ENCODE measurements at places on chromosomes 7 and 10. TPM values are rescaled to one million over a fixed set of nuclear protein-coding genes. Genes with fewer than 3 reads are reported as not detected.

FEZF1 gene
- total RNA-seq, result not detected

TRIL gene
- total RNA-seq, result 2.3 TPM

GRCh38 chr7:141891336-141891735 lies 24.9 kb upstream of the OR9A4 start:
- no peak for DNase-seq

GRCh38 chr7:1787681-1788235 lies 117.7 kb downstream of the ELFN1 start:
- DNase-seq, result no peak

DNA sequence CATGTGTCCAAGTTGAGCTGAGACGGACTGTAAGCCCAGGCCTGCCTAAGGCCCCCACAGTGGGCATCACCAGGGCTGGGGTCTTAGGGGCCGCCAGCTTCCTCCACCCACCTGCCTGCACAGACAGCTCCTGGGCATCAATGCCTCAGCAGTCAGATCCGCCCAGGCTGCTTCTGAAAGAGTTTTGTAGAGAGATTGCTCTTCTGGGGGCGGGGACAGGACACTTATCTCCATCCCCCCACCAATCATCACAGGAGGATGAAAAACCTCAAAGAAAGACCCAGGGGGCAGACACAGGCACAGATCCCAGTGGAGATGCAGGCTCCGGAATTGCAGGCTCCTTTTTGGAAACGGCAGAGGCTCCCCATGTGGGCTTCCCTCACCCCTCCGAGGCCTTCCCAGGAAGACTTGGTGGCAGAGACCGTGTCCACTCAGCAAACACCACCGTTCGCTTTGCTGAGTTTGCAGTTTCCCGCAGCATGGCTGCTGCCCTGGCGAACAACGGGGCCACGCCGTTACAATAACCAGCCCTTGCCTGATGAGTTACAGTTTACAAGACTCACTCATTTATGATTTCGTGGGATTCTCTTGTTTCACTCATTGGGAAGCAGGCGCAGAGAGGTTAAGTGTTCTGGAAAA lies 96.4 kb downstream of the MKI67 start:
- no peak for DNase-seq

- no peak for DNase-seq
Observed at GRCh38 chr7:134155871-134156270, 28.7 kb downstream of the LRGUK start.

DNA sequence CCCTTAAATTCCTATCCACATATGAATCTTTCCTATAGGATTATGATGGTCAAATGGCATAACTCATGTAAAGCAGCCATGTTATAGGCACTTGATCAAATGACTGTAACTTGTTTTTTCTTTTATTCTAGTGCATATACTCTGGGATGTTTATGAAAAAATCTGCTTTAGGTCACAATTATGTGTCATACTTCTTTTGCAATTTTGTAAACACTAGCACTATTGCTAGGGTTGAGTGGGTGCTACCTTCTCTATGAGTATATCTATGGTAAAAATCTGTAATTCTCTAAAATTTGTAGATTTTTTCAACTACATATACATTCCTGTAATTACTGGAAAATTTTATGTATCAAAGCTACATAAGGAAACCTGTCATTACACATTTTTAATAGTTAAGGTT lies 50.0 kb downstream of the HGF start:
- no peak for DNase-seq

PLXNA4 gene
- total RNA-seq, result 17.3 TPM

DNA sequence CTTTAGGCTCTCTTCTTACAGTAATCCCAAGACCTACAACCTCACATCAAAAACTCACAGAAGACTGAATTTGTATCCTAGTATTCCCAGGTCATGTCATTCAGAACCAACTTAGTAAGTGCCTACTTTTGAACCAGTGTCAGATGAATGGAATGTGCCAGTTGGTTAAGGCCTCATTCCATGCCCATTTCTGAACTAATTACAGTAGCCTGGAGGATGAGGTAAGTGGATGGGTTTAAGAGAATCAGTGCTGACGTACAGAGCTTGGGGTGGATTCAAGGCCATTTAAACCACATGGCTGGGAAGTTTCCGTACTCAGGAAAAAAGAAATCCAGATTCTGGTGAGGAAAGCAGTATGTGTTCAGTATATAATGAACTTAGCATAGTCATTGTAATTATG lies 21.9 kb upstream of the FOXP2 start:
- DNase-seq, result no peak

- DNase-seq, result no peak
Observed at GRCh38 chr7:5638994-5639393, 142.5 kb downstream of the RNF216 start.

All from Right ventricle myocardium superior (tissue), 1 donor.